ENCODE measurements at places on chromosomes 16 and 17.

DNA sequence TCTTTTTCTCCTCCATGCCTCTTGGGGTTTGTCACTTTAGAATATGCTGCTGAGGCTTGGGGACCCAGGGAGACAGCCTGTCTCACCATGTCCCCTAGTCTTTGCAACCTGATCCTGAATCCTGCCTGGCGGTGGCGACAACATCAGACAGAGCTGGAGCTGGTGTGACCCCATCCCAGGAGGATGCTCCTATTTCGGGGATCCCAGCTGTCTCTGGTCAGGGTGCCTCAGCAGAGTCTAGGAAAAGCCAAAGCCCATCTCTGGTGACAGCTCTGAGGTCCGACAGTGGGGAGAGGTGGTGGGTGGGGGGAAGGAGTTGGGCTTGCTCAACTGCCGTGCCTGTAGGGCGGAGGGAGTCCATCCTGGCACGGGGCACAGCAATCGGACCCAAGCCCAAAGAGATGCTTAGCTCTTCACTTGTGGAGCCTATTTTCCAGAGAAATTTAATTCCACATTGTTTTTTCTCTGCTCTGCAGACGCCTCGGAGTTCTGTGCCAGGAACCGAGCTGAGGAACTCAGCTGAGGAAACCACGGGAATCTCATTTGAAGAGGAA lies 10.3 kb upstream of the TNS4 start:
- no peak for DNase-seq

- no peak for DNase-seq
These were observed 69.1 kb downstream of the RPA1 start for GRCh38 chr17:1898872-1899271.

GRCh38 chr16:3508736-3509135 lies 7.9 kb downstream of the CLUAP1 start:
- no peak for DNase-seq

DNA sequence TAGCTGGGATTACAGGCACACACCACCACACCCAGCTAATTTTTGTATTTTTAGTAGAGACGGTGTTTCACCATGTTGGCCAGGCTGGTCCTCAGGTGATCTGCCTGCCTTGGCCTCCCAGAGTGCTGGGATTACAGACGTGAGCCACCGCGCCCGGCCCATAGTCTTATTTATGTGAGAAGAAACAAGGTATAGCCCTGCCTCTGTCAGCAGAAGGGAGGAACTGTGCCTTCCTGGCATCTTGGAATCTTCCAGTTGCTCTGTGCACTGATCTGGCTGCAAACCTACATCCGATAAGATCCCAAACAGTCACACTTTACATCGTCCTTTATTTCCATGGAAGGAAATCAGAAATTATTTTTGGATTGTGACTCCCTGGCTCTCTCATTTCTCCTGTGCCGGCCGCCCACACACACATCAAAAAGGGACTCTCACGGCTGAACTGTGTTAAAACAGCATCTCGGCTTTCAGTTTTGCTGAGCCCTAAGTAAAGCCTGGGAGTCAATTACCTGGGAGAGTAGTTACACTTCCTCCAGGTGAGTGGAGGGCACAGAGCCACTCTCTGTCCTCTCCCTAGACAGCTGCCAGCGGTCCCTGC lies 23.3 kb downstream of the WIPI1 start:
- no peak for DNase-seq

GRCh38 chr17:32525122-32525521 lies 38.3 kb downstream of the CDK5R1 start:
- DNase-seq = no peak

DNA sequence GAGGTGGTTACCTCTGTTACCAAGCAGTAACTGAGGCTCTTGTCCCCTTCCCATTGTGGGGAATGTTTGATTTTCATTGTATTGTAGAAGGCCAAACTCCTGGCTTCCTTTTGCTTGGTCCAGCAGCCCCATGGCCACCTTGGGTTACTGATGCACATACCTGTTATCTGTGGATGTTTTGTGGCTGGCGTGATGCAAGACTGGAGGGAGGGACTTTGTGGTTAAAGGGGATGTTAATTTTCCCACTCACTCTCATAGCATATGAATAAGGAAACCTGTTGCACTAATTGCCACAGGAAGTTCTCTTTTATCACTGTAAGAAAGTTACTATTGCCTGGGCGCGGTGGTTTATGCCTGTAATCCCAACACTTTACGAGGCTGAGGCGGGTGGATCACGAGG lies 168.6 kb upstream of the HS3ST4 start:
- no peak for DNase-seq

- DNase-seq = no peak
These were observed 30.2 kb downstream of the MRC2 start for GRCh38 chr17:62657690-62658089.

DNA sequence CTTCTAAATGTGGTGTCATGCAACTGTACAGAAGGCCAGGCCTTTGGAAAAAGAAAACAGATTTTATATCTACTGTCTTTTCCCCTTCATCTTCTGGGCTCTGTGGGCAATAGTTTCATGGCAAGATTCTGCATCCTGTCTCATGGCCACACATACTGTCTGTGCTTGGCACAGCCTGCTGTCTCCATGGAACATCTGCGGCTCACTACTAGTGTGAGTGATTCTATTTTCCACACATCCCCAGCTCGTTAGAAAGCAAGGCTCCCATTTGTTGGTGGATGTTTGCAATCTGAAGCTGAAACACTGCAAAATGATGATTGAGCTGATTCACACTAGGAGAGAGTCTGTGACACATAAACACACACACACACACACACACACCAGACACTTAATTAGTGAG lies 32.4 kb downstream of the CACNG3 start:
- no peak for DNase-seq

DNA sequence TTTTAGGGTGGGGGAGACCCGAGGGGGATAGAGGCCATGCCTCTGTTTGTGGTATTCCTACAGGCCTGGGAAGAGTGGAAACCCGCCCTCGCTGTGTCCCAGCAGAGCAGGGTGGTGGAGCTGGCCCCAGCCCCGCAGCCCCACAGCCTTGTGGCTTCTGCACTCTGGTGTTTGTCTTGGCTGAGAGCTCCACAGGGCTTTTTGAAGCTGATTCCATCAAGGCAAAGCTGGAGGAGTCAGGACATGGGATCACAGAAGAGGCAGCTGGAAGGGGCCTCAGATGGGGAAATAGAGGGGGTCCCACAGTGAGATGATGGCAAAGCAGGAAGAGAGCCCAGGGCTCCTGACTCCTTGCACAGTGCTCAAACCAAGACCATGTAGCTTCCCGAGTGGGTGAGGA lies 5.0 kb upstream of the WFIKKN2 start:
- no peak for DNase-seq

GRCh38 chr17:40432864-40433528 lies 10.3 kb upstream of the IGFBP4 start:
- DNase-seq = no peak

GRCh38 chr16:9679213-9679767 lies 502.9 kb downstream of the GRIN2A start:
- no peak for DNase-seq

DNA sequence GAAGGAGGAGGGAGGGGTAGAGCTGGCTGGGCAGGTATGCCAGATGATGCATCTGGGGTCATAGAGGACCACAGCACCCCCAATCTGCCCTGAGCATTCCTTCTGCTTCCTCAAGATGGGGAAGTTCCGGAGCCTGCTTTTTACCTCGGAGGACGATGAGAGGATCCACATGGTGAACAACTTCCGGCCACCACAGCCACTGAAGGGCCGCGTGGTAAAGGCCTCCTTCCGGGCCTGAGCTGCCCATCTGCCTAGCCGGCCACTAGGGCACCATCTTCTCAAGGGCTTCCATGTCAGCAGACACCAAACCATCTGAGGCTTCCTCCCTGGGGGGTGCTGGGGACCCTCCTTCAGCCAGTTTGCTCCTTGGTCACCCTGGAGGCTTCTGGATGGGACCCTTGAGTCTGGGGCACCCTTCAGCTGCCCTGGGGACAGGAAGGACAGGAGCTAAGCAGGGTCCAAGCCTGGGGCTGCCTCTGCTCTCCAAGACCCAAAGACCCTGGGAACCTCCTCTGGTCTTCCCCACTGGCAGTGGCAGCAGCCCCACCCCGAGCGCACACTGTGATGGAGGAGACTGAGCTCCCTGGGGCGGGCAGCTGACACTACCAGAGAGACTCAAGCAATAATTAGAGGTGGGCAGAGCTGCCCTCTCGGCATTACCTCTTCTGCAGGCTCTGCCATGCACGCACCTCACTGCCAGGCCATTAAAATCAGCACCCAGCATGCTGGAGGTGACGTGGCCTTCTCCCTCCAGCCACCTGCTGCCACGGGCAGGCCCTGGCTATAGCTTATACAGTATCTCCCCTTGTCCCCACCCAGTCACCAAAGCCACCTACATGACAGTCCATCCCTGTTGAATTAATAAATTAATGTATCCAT lies 9.3 kb downstream of the CA7 start:
- no peak for DNase-seq

DNA sequence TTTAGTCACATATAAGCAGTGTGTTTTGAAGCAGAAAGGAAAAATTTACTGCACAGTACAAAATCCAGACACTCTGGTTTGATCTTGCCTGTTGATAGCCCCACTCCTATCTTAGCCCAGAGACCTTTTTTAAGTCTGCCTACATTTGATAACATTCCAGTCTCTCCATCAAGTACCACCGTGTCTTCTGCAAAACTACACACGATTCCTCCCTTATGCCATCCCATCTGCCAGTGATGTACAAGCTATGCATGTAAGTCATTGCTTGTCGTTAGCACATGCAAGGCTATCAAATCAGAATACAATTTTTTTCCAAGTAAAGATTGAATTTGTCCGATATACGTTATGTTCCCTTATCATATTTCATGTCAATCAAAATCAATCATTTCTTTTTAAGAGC lies 14.9 kb downstream of the SHCBP1 start:
- no peak for DNase-seq

GRCh38 chr16:79431923-79432322 lies 168.6 kb downstream of the MAF start:
- no peak for DNase-seq

DNA sequence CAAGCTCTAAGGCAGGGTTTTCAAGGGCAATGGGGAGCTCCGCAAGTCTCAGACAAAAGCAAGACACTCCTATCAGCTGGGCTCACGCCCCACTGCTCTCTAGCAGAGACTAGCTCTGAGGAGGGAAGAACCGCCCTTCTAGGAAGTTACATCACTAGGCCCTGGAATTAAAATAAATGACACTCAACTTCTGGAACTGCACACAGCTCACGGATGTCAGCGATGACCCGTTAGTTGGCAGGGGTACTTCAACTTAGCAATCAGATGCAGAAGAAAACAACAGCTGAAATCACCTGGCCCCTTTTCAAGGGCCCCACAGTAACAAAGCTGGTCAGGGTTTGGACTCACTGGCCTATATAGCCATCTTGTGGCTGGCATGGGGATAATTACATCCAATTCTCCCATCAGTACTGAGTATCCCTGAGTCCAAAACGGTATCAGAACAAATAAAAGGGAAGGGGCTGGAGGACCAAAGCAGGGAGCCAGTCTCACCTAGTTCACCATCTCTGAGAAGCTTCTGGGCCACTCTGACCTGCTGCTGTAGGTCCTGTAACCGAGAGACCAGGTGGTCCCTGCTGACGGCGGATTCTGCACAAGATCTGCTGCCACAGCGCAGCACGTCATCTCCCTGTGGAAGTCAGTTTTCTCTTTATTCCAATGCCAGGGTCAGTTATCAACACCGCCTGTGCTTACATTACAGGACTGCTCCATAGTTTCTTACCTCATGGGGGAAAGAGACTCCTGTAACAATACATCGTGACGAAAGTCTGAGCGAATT lies 22.2 kb downstream of the SERPINF1 start:
- DNase-seq = no peak

DNA sequence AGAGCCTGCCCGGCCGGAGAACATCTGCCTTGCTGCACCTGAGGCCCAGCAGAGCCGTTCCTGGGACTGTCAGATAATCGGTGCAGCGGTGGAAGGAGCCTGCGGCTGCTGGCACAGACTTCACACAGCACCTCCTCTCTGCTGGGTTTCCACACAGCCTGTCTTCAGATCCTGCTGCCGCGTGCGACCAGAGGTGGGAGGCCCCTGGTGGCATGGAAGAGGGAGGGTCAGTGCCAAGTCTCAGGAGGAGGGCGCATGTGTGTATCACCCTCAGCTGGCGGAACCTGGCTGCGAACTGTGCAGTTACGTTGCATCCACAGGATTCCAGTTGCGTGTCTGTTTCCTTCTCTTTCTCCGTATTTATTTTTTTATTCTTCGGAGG lies 3.3 kb downstream of the CDK5R1 start:
- DNase-seq = no peak
